ENCODE measurements at places on chromosomes 12 and 14.

GRCh38 chr14:54568821-54569595 is 2.1 kb downstream of the SAMD4A start:
- no peak for DNase-seq

DNA sequence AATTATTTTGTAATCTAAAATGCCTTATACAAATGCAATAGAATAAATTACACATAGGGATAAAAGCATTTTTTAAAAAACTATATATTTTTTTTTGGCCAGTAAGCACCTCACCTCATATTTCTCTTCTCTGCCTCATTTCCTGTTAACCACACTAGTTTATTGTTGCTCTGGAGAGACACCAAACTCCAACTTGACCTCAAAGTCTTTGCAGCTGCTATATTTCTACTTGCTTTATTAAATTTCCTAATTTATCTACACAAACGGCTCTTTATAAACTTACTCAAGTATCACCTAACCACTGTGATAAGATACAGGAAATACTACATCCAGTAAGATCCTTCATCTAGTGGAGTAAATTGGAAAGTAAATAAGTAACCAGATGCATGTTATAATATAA is 622.3 kb downstream of the C12orf50 start:
- no peak for DNase-seq

DNA sequence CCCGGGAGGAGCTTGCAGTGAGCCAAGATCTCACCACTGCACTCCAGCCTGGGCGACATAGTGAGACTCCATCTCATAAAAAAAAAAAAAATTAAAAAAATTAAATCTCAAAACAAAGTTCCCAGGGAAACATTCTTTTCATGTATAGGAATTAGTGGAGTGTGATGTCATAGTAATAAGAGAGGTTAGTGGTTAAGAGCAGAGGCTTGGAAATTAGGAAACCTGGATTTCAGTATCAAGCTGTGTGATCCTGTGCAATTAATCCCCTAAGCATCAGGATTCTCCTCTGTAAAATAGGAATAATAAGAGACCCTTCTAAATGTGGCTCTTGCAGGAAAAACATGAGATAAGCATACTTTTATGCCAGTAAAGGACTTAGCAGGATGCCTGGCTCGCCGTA is 3.1 kb upstream of the TXNRD1 start:
- DNase-seq, result no peak

DNA sequence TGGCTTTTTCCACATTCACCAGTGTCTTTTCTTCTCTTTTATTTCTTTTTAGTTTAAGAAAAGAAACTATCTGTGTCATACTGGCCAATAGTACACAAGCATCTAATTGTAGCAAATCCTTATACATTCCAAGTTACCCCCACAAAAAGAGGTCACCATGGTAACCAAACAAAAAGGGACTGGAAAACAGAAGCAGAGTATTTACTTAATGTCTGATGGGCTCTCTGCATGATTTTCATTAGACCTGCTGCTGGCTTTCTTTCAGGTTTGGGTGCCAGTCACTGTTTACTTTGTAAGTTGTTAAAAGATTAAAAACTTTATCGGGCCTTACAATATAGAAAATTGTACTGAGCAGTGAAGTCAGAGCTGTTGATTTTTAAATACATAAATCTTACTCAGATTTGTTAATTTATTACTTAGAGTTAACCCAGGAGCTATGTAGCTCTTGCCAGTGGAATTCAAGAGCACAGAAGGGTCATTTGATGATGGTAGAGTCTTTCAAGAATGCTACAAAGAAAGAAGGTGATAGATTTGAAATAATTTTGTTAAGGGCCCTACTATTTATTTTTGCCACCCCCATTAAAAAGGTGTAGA is 123.9 kb downstream of the BRMS1L start:
- DNase-seq, result peak; percentile 89

- DNase-seq, result no peak
These were observed 23.9 kb downstream of the CLSTN3 start for GRCh38 chr12:7154042-7154441.

GRCh38 chr14:44372807-44373489 is 134.1 kb downstream of the FSCB start:
- no peak for DNase-seq

GRCh38 chr12:26185532-26186320 is 9.6 kb upstream of the SSPN start:
- DNase-seq, result no peak

- no peak for DNase-seq
These were observed 12.7 kb downstream of the ERP29 start for GRCh38 chr12:112025808-112026375.

DNA sequence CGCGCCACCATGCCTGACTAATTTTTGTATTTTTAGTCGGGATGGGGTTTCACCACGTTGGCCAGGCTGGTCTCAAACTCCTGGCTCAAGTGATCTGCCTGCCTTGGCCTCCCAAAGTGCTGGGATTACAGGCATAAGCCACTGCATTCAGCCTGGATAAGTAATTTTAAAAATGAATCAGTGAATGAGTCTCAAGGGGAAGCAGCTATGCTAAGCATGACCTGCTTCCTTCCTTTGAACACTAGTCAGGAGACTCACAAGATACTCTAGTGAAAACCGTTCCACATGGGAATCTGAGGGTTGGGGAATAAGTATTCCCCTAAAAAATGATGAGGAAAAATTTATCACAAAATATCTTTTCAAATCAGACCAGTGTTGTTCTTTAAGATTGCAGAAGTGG is 10.7 kb upstream of the FAM234B start:
- no peak for DNase-seq

- no peak for DNase-seq
These were observed 344.0 kb downstream of the DPF3 start for GRCh38 chr14:72549854-72550253.

- no peak for DNase-seq
These were observed 68.8 kb upstream of the AMN start for GRCh38 chr14:102853648-102854047.

Measured in NCI-H748 treated with DMSO at 0.1 percent for 48 hours (cell line).